ENCODE measurements at places on chromosomes 6 and 20.

- no peak for DNase-seq
These were observed 13.7 kb downstream of the SOD2 start for GRCh38 chr6:159679091-159680077.

- DNase-seq: peak; percentile 44
These were observed 242.9 kb downstream of the CDC5L start for GRCh38 chr6:44630125-44631028.

GRCh38 chr6:37980222-37980595 lies 160.7 kb downstream of the ZFAND3 start:
- no peak for DNase-seq

DNA sequence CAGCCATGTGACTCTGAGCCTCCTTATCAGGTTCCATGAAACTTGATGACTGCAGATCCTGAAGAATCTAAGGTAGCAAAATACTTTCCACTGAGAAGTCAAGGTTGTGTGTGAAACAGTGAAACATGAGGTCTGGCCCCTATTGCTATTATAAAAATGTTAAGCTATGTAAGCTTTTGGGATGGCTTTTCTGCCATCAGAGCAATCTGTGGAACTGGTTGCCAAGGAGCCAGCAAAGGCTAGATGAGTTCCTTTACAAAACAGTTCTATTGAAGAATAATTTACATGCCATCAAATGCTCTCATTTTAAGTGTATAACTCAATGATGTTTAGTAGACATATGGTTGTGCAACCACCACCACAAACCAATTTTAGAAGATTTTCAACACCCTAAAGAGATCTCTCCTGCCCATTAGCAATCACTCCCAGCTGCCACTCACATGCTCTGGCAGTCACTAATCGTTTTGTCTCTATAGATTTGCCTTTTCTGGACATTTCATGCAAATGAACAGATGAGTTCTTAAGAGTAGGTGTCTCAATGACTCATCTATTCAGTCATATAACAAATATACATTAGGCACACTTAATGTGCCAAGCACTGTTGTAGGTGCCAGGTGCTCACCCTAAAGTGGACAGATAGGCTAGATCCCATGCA lies 19.9 kb upstream of the MEP1A start:
- DNase-seq: no peak

GRCh38 chr20:5608104-5608441 lies 142.1 kb upstream of the SHLD1 start:
- peak; percentile 73 for DNase-seq

GRCh38 chr6:56062836-56063235 lies 184.5 kb downstream of the COL21A1 start:
- DNase-seq: no peak

DNA sequence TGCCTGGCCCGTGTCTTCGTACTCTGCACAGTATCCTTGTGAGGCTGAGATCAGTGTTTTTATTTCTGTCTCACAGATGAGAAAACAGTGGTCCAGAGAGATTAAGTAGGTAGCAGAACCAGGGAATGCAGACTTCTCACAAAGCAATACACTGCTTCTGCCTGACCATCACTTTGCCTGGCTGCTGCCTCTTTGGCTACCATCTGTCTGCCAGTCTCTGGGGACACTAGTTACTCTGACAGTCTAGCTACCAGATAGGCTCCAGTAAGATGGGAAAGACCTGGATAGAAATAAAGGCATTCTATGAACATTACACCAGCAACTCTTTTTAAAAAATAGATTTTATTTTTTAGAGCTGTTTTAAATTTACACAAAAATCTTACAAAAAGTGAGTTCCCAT lies 96.9 kb downstream of the PHACTR3 start:
- DNase-seq: no peak

Measured in COR-L47 (cell line).